AG08395 (cell line): ENCODE measurements at places on chromosomes 6 and 20.

- DNase-seq = no peak
These were observed 60.8 kb downstream of the ADGRB3 start for GRCh38 chr6:68695838-68696237.

DNA sequence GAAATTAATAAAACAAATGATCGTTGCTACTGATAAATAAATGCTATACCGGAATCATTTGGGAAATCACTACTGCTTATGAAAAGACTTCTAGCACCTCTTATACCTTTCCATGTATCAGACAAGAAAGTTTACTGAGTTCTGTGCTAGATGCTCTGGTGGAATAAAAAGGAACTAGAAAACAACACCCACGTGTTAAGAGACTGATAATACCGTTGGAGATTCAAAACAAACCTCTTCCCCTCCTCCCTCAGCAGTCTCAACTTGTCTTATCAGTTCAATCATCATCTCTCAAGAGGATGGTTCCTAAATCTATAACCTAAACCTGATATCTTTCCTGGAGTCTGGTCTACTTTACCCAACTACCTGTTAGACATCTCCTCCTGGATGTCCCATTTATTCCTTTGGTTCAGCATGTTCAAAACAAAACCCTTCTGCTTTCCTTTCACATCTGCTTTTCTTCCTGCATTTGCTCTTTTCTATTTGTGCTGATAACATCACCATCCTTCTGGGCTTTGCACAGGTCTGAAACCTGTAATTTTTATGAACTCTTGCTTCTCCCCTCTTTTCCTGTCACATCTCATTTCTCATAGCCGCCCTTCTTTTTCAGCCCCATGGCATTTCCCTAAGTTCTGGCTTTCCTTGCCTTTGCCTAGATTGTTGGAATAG lies 122.2 kb downstream of the COL19A1 start:
- no peak for DNase-seq

- no peak for DNase-seq
These were observed 3.5 kb upstream of the LAMP5 start for GRCh38 chr20:9510911-9511310.

DNA sequence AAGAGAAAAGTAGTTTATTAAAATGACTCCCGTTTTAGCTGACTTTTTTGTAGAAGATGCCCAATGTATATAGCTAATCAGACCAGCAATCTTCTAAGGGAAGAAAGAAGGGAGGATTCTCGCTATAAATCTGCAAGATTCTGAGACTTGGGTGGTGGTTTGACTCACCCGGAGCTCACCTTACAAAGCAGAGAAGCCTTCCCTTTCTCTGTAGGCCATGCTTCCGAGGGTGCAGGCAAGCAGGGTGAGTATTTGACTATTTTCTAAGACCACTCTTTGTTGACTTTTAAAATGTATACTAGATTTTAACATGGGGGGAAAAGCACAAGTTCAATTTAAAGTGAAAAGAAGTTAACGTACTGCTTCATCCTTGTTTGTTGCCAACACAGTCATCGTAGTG lies 2.7 kb downstream of the OLIG3 start:
- no peak for DNase-seq

- DNase-seq = no peak
These were observed 92.7 kb upstream of the AFDN start for GRCh38 chr6:167733740-167734661.

GRCh38 chr6:140566781-140567277 lies 1192.4 kb upstream of the CITED2 start:
- DNase-seq = peak; percentile 38

DNA sequence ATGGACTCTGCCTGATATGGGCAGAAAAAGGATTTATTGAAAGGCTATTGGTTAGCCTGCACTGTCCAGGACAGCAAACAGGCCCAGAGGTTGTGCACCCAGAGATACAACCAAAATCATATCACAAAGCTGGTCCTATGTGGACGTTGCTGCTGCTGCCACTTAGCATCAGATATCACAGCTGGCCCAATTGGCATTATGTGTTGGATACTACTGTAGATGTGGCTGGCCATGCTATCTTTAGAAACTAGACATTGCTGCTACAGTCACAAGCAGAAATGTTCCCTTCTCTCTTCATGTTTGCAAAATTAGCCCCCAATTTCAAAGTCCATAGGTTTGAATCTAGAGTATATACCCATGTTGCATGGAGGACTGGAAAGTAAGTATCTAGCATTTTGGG lies 42.2 kb upstream of the CEP85L start:
- no peak for DNase-seq

GRCh38 chr6:168848797-168849196 lies 404.8 kb downstream of the THBS2 start:
- no peak for DNase-seq

- DNase-seq = no peak
These were observed 112.7 kb downstream of the PSMB1 start for GRCh38 chr6:170440437-170440836.
